SW480 (cell line): ENCODE measurements at places on chromosomes 4 and X.

GRCh38 chr4:58070726-58071125 lies 960.5 kb upstream of the IGFBP7 start:
- no peak for DNase-seq

DNA sequence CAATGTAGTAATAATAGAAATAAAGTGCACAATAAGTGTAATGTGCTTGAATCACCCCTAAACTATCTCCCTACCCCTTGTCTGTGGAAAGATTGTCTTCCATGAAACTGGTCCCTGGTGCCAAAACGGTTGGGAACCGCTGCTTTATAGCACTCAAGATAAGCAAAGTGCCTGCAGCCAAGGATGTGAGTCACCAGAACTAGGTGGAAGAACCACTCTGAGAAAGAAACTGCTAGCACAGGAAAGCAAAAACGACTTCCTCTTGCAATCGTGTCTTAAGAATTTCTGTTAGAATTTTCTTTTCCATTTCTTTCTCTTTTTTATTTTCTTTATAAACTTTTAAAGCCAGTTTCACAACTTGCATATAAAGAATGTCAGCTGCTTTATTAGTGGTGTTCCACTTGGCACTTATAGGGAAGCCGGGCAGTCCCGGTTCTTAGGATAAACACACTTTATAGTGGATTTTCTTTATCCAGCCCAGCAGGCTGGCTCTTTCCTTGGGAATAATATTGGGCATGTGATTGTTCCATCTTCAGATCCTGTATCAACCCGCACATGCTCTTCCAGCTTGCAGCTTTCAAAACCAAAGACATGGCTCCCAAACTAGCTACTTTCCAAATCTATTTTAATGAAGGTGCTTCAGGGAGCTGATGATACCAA lies 32.3 kb upstream of the CXCL8 start:
- no peak for DNase-seq

- DNase-seq, result peak; percentile 70
These were observed 1.8 kb upstream of the HSD17B10 start for GRCh38 chrX:53435997-53436396.

DNA sequence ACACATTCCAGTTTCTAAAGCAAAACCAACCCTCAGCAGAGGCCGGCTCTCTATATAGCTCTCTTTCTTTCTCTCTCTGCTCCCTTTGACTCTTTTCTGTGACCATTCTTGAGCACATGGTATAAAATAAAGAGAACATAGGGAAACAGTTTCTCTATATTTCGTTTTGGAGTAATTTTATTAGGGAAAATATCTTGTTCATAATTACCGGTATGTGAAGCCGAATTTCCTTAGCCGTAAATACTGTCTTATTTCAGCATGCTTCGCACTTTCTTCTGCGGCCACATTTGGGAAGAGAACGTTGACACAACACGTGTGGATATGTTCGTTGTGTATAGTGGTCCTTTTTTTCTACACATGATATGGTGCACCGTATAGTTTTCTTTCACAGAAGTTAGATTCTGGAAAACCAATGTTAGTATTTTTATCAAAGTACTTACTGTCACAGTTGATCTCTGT lies 4.9 kb upstream of the LEF1 start:
- no peak for DNase-seq

- no peak for DNase-seq
These were observed 68.2 kb upstream of the MAML3 start for GRCh38 chr4:140222171-140222570.
